ENCODE measurements at places on chromosomes 6 and 20.

DNA sequence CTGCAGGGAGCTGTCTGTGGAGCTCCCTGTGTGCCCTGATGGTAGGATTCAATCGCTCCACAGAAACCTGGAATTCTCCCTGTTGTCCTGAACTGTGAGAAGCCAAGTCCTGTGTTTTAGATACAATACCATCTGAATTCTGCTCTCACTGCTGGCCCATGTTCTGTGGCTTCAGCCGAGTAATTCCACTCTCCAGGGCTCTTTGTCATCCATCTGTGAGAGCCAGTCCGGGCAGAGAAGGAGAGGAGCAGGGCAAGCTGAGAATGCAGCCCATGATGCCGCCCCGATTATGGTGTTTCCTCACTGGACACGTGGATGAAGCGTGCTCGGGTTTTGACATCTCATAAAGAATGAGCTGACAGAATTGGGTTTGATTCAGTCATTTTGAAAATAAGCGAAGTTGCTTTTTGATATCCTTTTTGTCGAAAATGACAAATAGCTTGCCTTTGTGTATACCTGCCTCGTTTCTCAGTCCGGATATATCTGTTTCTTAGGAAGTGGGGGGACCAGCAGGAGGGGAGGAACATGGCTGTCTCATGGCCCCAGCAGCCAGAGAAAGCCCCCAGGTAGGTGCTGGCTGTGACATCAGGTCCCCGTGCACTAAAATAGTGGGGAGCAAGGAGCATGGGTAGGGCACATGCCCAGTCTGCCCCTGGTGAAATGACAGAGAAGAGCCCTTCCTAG lies 8.2 kb upstream of the CD93 start:
- no peak for DNase-seq

DNA sequence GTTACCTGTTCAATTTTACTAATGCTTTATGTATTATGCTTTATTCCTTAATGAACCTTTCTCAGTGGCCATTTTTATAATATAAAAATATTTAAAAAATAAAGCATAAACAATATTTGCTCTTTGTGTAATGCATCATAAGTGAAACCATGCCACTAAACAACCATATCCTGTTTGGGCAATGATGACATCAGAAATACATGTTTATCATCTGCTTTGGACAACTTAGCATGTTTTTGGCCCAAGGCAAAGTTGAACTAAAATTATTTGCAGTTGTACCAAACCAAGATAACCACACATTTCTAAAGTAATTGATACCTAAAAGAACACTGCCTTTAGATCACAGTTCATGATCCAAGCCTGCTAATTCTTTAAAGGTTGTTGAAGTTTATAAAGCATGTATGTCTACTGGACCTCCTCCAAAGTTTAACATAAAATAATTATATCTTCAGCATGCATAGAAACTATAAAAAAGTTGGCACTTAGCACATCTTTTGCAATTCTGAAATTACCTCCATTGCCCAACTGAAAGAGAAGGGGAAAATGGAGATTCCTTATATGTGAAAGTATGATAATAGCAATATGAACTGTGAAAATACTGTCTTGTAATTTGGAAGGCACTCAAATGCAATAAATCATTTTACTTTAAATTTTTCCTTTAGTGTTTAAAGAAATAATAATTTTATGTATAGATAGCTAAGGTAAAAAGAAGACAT lies 325.6 kb upstream of the RUNX2 start:
- no peak for DNase-seq

DNA sequence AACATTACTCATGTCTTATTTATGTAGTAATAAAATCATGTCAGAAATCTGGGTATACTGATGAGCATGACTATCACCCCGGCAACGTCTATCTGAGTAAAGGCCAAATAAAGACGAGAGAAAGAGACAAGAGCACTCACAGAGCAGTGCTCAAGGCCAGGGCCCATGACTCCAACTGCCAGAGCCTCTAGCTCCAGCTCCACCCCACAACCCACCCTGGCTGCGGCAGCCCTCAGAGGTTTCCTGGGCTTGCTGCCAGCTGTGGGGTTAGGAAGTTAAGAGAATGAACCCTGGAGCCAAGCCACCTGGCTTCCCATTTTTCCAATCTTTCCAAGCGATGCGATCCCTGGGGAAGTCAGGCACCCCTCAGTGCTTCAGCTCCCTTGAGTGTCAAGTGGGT lies 92.0 kb upstream of the PAX1 start:
- DNase-seq, result no peak

DNA sequence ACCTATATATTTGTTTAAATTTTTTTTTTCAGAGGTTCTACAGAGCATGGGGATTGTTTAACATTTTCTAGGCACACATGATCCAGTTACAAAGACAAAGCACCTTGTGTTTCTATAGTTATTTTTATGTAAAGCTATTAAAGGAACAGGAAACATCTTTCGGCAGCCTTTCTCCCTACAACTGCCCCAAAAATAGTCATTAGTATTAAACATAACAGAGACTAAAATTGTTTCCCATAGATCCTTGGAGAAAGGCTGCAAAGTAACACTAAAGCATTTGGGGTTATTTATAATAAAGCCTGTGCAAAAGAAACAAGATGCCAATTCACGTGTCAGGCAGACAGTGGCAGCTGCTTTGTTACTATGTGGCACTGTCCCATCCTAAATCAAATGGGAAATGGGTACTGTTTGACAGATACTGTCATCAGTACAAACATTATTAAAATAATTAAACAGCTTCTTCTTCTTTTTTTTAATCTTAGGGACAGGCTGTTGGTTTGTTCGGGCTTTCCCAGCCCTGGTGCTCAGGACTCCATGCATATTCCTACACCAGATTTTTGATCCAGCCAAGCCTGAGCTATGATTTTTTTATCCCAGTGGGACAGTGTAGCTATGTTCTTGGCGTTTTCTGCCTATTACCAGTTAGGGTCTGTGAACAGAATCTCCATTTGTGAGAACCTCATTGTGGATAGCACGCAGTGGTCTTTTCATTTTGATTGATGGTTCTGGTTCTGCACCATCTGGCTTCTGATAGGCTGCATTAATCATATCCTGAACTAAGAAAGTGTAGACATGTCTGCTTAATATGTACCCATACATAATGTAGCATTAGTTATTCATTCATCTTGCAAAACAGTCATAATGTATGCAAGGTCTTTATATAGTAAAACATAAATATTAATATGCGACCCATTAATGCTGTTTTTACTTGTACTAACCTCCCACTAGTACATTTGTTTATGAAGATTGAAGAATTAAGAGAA lies 460.4 kb upstream of the SOX4 start:
- DNase-seq, result no peak

- DNase-seq, result no peak
Measured at GRCh38 chr20:58855506-58856389, 3.2 kb downstream of the GNAS start.

DNA sequence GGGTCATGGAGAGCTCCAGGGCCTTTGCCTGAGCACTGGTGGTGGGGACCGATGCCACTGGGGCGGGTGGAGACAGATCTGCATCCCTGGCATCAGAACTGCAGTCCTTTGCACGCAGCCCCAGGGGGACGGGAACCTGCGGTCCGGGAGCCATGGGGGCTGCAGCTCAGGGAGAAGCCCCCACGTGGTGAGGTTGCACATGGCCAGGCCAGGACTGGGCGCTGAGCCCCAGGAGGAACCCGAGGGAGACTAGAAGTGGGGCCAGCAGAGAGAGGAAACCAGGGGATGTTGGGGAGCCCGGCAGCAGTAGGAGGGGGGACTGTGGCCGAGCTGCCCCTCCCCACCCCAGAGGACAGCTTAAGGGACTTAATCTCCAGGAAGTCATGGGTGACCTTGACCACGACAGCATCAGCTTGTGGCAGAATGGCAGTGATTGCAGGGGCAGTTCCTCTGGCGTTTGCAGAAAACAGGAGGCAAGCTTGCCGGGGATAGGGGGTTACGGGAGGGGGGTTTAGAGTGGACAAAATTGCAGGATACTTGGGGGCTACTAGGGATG lies 18.0 kb upstream of the LSM14B start:
- DNase-seq, result no peak

GRCh38 chr6:44022296-44022661 lies 105.0 kb downstream of the MRPL14 start:
- DNase-seq, result no peak
